PC-9 (cell line): ENCODE measurements at places on chromosomes 16 and 17. TPM values are rescaled to one million over a fixed set of nuclear protein-coding genes. Genes with fewer than 3 reads are reported as not detected.

DNA sequence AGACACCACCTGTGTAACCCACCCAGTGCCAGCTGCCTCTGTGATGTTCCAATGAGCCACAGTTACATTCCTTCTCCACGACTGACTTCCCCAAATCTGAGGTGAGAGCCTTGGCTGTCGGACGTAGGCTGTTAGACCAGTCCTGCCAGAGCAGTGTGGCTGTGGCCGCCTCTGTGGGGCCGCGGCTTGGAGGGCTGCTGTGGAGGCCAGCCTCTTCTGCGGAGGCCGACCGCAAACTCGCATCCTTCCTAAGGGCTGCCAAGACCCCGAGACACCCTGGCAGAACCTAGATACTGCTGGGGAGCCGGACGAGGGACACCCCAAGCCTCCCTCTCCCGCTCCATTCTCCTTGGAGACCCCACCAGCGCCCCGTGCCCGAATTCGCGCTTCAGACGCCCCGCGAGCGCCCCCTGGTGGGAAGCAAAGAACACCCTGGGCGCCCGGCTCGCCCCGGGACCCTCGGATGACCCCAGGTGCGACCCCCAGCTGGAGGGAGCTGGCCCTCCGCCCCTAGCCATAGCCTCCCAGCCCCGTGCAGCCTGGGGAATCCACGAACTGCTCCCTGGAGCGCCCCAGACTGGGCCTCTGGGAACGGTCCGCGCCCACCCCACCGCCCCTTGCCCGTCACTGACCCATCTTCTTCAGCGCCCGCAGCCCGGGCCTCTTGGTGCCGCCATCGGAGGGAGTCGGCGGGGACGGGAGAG, 547 bp downstream of the PLCD3 start:
- no peak overlapping the region for H3K27ac ChIP-seq
- no peaks in the 10 kb centered on the region for H3K27me3 ChIP-seq
- no peaks in the 10 kb centered on the region for H3K36me3 ChIP-seq
- H3K4me1 ChIP-seq: peaks cover 56% of the 10 kb centered on the region

DNA sequence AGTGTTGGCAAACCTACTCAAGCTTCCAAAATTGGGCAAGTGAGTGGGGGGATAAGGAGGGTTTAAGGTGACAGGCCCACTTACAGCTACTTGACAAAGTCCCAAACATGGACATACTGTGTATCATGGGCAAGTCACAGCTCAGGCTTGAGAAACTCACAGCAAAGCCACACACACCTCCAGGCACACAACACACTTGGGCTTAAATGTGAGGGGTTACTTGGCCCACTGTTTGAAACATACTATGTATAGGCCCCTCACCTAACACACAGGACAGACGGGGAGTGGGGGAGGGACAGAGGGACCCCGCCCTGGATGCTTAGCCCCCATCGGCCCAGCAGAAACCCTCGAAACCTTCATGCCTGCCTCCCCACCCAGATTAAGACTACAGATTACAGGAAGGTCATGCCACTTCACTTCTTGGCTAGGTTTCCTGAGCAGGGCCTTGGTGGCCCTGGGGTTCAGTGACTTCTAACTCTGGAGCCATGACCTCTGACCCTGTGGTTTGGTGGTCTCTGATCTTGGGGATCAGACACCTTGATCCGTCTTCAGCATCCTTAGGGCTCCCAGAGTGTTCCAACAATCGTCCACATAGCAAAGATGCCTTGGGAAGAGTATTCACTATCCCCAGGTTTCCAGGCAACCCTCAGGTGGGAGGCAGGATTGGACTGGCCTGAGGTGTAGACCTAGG, 2.3 kb upstream of the SAMD14 start:
- no peak overlapping the region for H3K27ac ChIP-seq
- H3K4me3 ChIP-seq: no peak overlapping the region
- no peaks in the 10 kb centered on the region; the same call in 1 of the 2 replicates for H3K36me3 ChIP-seq
- DNase-seq: no peak

GRCh38 chr16:70159355-70160348, 13.9 kb upstream of the CLEC18C start:
- H3K36me3 ChIP-seq: peaks cover 31% of the 10 kb centered on the region
- peaks cover 8% of the 10 kb centered on the region for H3K4me1 ChIP-seq
- no peaks in the 10 kb centered on the region for H3K27me3 ChIP-seq
- peak; percentile 33 for DNase-seq

GRCh38 chr17:3693829-3694231, 2.1 kb downstream of the P2RX5 start:
- no peak for DNase-seq
- 0 out of 2 replicates have a peak overlapping the region, but pooled peaks have one; percentile 71 for H3K4me3 ChIP-seq
- H3K4me1 ChIP-seq: peaks cover 12% of the 10 kb centered on the region
- H3K27me3 ChIP-seq: no peaks in the 10 kb centered on the region
- no peaks in the 10 kb centered on the region for H3K36me3 ChIP-seq

Gene CDRT15L2
- total RNA-seq: not detected in 2 replicates

Gene KCNH4
- not detected in 2 replicates for total RNA-seq

Gene EMC6
- 89.6 and 89.9 TPM in 2 replicates for total RNA-seq

- no peaks in the 10 kb centered on the region for H3K36me3 ChIP-seq
- H3K27ac ChIP-seq: no peak overlapping the region
- peaks cover 77% of the 10 kb centered on the region for H3K27me3 ChIP-seq
- no peaks in the 10 kb centered on the region for H3K4me1 ChIP-seq
- H3K4me3 ChIP-seq: no peak overlapping the region
Observed at GRCh38 chr16:49793244-49793643, 62.7 kb downstream of the ZNF423 start.

- H3K27me3 ChIP-seq: peaks cover 69% of the 10 kb centered on the region
- H3K27ac ChIP-seq: no peak overlapping the region
- H3K36me3 ChIP-seq: no peaks in the 10 kb centered on the region
Observed at GRCh38 chr16:77480681-77481315, 46.0 kb upstream of the ADAMTS18 start.

Gene CCL7
- total RNA-seq: not detected in 2 replicates
